GM12865 (cell line): ENCODE measurements at places on chromosomes 5 and 9.

- DNase-seq: no peak
These were observed 876.4 kb downstream of the NR2F1-AS1 start for GRCh38 chr5:92704590-92704989.

DNA sequence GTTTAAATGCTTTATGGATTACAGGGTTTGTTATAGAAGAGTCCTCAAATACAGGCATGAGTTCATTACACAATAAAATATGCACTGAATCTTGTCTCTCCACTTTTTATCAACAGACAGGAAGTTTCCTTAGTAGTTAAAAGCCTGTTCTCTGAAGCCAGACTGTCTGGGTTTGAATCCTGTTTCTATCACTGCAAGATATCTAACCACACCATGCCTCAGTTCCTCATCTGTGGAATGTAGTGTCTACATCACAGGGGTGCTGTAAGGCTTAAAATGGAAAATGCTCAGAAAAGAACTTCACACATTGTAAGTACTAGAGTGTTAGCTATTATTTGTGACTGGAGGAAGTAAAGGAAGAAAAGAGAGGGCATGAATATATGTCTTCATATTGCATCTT lies 9.3 kb downstream of the LIX1 start:
- no peak for DNase-seq

DNA sequence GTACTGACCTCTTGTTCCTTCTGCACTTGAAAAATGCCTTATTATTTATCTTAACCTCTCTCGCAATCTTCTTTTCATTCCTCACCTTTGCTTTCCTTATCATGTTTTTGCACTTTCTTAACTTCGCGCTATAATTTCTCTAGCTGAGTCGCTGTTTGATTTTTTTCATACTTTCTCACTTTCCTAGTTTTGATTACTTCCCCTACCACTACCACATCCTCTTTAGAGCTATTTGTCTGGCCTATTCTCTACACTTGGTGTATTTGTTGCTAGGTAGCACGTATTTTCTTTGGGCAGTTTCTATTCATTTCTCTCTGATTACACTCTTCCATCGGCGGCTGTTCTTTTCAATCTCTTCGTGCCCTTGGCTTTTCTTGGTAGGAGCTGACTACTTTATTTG lies 611.8 kb downstream of the BNC2 start:
- DNase-seq: peak; percentile 48

GRCh38 chr9:76313771-76314170 lies 80.5 kb downstream of the RFK start:
- no peak for DNase-seq

- no peak for DNase-seq
These were observed 32.5 kb downstream of the TERT start for GRCh38 chr5:1262381-1262780.

GRCh38 chr9:70753311-70753710 lies 338.9 kb upstream of the KLF9 start:
- DNase-seq: no peak

- no peak for DNase-seq
These were observed 111.9 kb upstream of the TARS1 start for GRCh38 chr5:33328818-33329217.

- no peak for DNase-seq
These were observed 2.4 kb downstream of the PPARGC1B start for GRCh38 chr5:149732324-149733128.

GRCh38 chr9:134735441-134736175 lies 94.0 kb downstream of the COL5A1 start:
- no peak for DNase-seq

DNA sequence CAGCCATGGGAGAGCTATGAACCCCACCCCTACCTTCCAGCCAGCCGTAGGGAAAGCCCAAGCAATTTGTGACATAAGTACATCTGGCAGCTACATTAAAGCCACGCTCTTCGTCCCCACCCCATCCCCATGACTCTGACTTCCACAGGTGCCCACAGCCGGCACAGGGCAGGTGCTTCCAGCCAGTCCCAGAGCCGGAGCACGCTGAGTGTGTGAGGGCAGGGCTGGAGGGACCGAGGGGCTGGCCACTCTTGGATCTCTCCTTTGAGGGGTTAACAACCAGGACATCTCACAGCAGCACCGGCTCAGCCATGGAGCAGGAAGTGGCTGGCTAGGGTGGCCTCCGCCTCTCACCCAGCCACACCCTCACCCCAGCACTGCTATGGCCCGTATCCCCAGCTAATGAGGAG lies 2.4 kb upstream of the FAM78A start:
- no peak for DNase-seq

DNA sequence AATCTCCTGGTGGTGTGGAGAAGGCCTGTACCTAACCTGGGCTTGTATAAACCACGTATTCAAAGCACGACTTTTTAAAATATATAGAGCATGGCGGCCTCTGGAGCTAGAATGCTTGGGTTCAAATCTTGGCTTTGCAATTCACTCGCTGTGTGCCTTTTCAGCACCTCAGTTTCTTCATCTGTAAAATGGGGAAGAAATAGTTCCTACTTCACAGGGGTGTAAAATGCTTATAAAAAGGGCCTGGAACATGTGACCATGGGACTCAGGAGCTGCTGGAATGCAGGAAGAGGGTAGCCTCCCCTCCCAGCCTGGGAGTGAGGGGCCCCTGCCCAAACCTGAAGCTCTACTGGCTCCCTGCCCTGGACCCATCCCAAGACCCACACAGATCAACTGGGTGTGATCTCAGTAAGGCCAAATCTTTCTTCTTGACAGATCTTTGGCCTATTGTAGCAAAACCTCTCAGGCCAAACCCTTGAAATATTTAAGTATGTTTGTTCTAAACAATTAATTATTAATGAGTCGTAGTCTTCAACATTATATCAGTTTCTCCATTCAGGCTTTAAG lies 269.0 kb downstream of the ZSWIM6 start:
- no peak for DNase-seq

DNA sequence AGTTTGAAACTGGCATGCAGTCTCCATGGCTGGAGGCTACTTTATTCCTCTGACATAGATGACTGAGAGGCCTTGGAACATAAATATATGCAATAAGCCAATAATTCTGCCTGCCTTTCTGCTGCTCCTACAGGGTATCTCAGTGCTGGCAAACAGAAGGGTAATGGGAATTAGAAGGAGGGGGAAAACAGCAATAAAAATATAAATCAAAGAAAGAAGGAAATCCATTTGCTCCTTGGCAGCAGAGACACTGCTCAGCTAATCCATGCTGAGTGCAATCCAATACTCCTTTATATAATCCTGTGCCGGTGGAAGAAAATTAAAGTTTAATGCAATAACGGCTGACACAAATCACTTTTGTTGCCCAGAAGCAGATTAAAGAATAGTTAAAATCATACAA lies 478.9 kb downstream of the SPATA31D1 start:
- no peak for DNase-seq

GRCh38 chr9:112295174-112295573 lies 38.2 kb downstream of the PTBP3 start:
- no peak for DNase-seq

GRCh38 chr9:38251036-38251860 lies 141.3 kb upstream of the ALDH1B1 start:
- DNase-seq: no peak

GRCh38 chr5:136226401-136226800 lies 33.4 kb upstream of the SMIM32 start:
- no peak for DNase-seq

- no peak for DNase-seq
These were observed 95.8 kb downstream of the CDK5RAP2 start for GRCh38 chr9:120484162-120484561.

- peak; percentile 53 for DNase-seq
These were observed 64.0 kb downstream of the DOCK8 start for GRCh38 chr9:278651-279050.

DNA sequence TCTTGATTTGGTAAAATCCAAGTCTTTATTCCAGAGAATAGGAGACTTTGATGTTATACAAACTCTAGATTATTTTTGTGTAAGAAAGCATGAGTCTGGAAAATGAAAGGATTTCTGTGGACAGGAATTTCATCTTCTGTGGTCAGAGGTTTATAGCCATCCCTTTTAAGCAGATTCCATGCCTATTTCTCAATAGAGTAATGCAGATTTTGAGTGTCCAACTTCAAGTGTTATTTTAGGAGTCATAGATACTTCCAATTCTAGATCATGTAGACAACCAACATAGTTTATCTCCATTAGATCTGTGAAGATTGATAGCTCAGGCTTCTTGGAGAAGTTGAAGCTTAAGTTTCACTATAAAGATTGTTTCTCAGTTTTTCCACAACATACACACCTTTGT lies 379.7 kb downstream of the PSAT1 start:
- DNase-seq: no peak

DNA sequence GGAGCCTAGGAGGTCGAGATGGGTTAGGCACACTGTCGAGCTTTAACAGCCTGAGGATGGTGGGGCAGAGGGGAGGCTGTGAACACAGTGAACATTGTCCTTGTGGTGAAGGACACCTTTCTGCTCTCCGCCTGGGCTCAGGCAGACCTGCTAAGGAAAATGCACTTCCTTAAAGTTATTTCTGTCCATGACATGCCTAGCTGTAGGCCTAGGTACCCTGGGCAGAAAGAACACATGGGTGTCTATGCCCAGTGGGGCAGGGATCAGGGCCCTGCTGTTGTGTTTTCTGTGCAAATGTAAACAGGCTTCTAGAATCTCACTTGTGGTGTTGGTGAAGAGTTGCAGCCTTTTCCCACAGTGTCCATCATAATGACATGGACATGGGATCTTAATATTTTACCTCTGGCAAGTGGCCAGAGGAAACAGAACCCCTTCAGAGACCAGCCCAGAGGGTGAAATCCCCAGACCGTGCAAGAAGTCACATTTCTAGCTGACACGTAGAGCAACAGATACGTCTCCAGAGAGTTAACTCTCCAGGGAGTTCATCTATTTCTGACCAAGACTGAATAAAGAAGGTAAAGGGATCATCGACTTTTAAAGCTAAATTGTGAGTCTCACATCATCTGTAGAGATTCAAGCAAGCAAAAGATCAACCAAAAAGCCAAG lies 79.2 kb downstream of the C9orf152 start:
- peak; percentile 80 for DNase-seq

DNA sequence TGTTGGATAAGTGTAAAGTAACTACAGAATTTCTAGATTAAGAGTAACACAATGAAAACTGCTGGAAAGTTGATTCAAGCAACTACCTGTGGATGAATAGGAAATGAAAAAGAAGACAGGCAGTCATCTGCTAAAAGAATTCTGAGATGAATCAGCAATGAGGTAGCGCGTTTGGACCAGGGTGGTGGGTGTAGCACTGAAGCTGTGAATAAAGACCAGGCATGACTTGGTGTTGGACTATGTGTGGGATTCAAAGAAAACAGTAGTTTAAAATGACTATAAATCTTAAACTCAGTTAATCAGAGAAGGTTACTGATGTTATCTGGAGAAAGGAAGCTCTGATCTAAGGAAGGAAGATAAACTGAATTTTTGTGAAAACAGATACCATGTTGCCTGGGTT lies 159.8 kb downstream of the FBN2 start:
- no peak for DNase-seq

GRCh38 chr5:79512049-79512448 lies 1.9 kb downstream of the HOMER1 start:
- no peak for DNase-seq

- DNase-seq: no peak
These were observed 12.2 kb upstream of the SLC38A9 start for GRCh38 chr5:55724281-55724680.

- no peak for DNase-seq
These were observed 15.4 kb upstream of the RASA1 start for GRCh38 chr5:87252283-87252605.

GRCh38 chr9:91842358-91843049 lies 107.5 kb downstream of the ROR2 start:
- DNase-seq: no peak

GRCh38 chr5:15902066-15902465 lies 277.5 kb downstream of the MARCHF11 start:
- no peak for DNase-seq

DNA sequence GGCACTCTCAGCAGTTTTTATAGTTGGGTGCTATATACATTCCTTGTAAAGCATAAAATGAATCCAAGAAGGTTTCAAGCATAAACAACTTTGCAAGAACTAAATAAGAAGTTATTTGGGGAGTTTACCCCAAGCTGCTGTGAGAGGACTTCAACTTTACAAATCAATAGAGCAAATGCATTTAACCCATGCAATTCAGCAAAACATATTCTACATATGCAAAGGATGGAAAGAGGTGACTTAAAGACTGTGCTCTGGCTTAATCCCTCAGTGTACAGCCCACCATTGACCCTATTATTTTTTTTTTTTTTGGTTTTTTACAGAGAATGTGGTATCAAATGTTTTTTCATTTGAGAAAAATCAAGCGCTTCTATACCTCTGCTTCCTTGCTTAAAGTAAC lies 736.5 kb downstream of the CETN3 start:
- no peak for DNase-seq

GRCh38 chr5:16025681-16026080 lies 153.9 kb downstream of the MARCHF11 start:
- DNase-seq: no peak

GRCh38 chr5:143592648-143593047 lies 189.2 kb upstream of the NR3C1 start:
- DNase-seq: peak; percentile 86

- DNase-seq: no peak
These were observed 46.7 kb downstream of the PSD2 start for GRCh38 chr5:139842321-139842720.

GRCh38 chr9:33721674-33722358 lies 73.5 kb upstream of the PRSS3 start:
- peak; percentile 86 for DNase-seq

DNA sequence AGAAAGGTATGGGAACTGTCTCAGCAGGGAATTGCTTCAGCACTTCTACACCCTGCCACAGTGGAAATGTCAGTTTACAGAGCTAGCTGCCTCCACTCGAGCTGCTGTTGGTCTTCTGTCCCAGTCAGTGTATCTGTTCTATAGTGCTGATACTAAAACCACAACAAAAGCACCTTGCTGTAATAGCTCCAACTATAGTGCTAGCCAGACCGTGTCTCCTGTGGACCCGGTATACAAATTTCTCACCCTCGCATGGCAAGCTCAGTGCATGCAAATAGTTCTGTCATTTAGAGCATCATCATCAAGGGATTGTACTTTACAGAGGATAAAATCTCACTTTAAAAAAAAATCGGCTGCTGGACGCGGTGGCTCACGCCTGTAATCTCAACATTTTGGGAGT lies 51.5 kb upstream of the IQGAP2 start:
- peak; percentile 93 for DNase-seq
